Nephron progenitor cell (in vitro differentiated cells): ENCODE measurements at places on chromosomes 13 and 19.

DNA sequence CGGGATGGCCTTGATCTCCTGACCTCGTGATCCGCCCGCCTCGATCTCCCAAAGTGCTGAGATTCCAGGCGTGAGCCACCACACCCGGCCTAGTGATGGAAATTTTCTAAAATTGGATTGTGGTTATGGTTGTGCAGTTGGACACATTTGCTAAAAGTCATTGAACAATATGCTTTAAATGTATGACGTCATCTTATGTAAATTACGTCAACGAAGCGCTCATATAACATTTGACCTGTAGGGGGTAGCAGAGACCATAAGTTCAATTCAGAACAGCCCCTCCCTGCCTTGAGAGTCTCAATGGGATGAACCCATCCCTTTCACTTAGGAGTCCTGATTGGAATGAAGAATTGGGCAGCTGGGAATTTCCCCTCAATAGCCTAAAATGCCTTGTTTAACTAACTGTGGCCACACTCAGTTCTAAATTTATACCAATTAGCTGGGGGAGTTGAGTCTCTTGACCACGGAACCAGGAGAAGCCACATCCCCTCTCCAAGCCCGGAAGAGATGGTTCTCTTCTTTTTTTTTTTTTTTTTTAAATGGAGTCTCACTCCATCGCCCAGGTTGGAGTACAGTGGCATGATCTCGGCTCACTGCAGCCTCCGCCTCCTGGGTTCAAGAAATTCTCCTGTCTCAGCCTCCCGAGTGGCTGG is 15.2 kb upstream of the TLE6 start:
- DNase-seq: peak; percentile 61
- H3K27ac ChIP-seq: no peak overlapping the region
- peaks cover 72% of the 10 kb centered on the region for H3K27me3 ChIP-seq
- H3K4me3 ChIP-seq: no peak overlapping the region
- H3K36me3 ChIP-seq: no peaks in the 10 kb centered on the region
- H3K4me1 ChIP-seq: no peaks in the 10 kb centered on the region

GRCh38 chr13:44921246-44921877 is 67.9 kb downstream of the NUFIP1 start:
- H3K4me3 ChIP-seq: peak overlapping the region; percentile 11
- H3K36me3 ChIP-seq: no peaks in the 10 kb centered on the region
- H3K4me1 ChIP-seq: peaks cover 17% of the 10 kb centered on the region
- DNase-seq: no peak

DNA sequence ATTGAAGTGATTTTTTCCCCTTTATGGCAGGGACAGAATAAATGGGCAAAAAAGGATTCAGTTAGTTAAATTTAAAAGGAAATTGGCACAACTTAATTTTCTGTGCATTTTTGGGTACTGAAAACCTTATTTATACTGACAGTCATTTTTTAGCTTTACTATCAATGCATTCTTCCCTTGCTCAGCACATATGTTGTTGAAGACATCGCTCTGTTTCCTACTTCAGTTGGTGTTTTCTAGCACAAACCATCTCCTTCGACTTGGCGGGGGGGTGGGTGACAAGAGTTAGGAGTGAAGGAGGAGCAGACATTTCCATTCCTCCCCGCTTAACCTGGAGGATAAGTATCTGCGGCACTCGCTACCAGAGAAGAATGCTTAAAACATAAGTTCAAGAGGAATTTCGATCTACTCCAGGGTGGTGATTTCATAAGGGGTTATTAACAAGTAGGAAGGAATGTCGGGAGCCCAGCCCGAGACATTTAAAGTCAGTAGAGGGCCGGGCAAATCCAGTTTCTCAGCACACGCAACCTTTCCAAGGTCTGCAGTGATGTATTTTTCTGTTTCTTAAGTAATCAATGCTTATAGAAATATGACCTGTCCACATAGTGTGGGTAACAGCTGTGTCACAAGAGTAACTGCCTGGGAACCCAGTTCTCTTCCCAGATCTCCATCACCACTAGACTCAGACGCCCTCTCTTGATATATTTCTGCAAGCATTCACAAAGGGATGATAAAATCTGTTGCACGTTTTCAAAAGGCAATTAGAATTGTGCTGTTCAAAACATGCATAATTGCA is 525.8 kb downstream of the MYO16 start:
- H3K36me3 ChIP-seq: no peaks in the 10 kb centered on the region
- no peak overlapping the region for H3K4me3 ChIP-seq
- peaks cover 25% of the 10 kb centered on the region for H3K4me1 ChIP-seq
- peak overlapping the region; percentile 41 for H3K27ac ChIP-seq

GRCh38 chr19:55410168-55410567 is 2.6 kb upstream of the UBE2S start:
- peaks cover 19% of the 10 kb centered on the region for H3K4me1 ChIP-seq
- peaks cover 32% of the 10 kb centered on the region for H3K27me3 ChIP-seq
- H3K27ac ChIP-seq: no peak overlapping the region
- DNase-seq: no peak
- H3K36me3 ChIP-seq: peaks cover 35% of the 10 kb centered on the region

DNA sequence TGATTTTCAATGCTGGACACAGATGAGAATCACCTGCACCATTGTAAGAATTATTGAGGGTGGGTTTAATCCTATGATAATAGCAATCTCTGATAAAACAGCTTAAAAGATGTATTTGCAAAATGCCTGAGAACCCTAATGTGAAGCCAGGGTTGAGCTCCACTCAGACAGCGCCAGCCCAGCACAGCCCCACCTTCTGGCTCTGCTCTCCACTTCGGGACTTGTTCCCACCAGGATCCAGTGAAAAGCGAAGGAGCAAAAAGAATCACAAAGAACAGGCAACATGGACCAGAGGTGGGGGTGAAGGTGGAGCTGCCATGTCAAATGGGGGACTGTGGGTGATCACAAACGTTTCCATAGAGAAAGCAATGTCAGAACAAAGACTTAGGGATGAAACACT is 18.6 kb upstream of the ZNF816 start:
- DNase-seq: no peak
- peaks cover 68% of the 10 kb centered on the region for H3K36me3 ChIP-seq
- no peak overlapping the region for H3K4me3 ChIP-seq
- H3K27me3 ChIP-seq: no peaks in the 10 kb centered on the region

- no peak overlapping the region for H3K4me3 ChIP-seq
- no peak for DNase-seq
- no peaks in the 10 kb centered on the region for H3K4me1 ChIP-seq
- H3K36me3 ChIP-seq: no peaks in the 10 kb centered on the region
These were observed 7.6 kb downstream of the MBD3L2B start for GRCh38 chr19:7013678-7014077.

DNA sequence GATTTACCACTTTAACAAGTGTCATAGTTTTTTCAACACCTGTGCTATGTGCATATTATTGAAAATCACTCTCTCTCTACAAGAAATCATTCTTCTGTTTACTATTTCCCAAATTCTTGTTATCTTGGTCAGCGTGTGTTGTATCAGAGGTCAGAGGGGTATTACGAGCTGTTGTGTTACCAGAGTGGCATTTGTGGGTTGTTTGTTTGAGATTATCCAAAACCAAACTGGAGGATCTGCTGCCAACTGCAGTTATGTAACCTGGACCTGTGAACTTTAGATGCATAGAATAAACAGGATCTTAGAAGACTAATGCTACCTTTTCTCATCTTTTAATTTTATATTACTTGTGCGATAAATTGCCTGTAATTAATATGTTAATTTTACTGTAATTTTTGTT is 1751.4 kb upstream of the SPRY2 start:
- H3K27ac ChIP-seq: no peak overlapping the region
- H3K4me1 ChIP-seq: no peaks in the 10 kb centered on the region
- no peak overlapping the region for H3K4me3 ChIP-seq
- DNase-seq: no peak
- H3K27me3 ChIP-seq: no peaks in the 10 kb centered on the region
- no peaks in the 10 kb centered on the region for H3K36me3 ChIP-seq

DNA sequence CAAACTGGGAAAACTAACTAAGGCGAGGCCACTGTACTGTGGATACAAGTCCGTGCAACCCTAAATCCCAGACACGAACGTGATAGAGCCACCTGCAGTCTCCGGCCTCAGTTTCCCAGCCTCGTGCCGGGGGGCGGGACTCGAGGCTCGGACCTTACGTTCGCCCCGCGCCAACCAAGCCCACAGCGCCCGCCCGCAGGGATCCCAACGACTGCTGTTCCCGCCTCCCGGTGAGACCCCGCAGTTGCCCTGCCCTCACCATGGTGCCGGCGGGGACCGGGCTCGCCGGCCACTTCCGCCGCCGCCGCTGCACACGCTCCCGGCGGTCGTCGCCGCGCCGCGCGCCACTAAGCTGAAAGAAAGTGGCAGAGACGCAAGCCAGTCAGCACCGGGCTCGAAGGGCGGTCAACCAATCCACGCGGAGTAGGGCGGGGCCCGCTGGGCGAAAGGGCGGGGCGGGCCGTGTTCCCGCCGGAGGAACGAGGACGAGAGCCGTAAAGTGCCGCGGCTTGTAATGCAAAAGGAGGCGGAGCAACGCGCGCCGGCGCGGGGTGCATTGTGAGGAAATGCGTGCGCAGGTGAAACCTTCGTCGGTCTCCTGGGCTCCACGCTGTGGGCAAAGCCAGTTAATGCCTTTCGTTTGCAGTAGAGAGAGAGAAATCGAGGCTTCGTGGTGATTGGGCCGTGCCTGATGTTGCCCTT is at the start of gene LSM4:
Gene LSM4, minus strand, starts transcription at position 318 of the 702 bp plus-strand sequence. Its CDS starts 56 bp downstream, at position 262.
- H3K4me3 ChIP-seq: peak within 1 kb of the TSS; percentile 84
- peaks cover 51% of the 10 kb centered on the region for H3K4me1 ChIP-seq
- DNase-seq: peak; percentile 99
- peaks cover 3% of the 10 kb centered on the region for H3K27me3 ChIP-seq

DNA sequence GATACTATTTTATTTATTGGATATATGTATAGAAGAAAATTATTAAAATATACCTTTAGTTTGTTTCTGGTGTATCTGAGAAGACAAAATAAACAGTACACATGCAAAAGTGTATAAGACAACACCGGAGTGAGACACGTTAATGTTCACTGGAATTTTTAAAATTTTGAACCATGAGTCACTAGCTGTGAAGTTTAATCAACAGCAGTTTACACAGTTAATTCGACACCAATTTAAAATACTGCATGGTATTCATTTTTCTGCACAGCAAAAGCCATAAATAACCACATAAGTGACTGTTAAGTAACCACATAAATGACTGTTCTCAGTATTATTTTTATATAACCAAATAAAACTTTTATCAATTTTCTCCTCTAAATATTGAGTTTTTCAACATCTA is 418.7 kb upstream of the NBEA start:
- no peaks in the 10 kb centered on the region for H3K36me3 ChIP-seq
- no peak for DNase-seq
- H3K27me3 ChIP-seq: peaks cover 5% of the 10 kb centered on the region
- peaks cover 5% of the 10 kb centered on the region for H3K4me1 ChIP-seq
- H3K27ac ChIP-seq: no peak overlapping the region
- H3K4me3 ChIP-seq: no peak overlapping the region

- no peaks in the 10 kb centered on the region for H3K36me3 ChIP-seq
- no peak overlapping the region for H3K27ac ChIP-seq
- peak overlapping the region; percentile 79 for H3K4me3 ChIP-seq
- peaks cover 15% of the 10 kb centered on the region for H3K4me1 ChIP-seq
- H3K27me3 ChIP-seq: peaks cover 38% of the 10 kb centered on the region
- DNase-seq: peak; percentile 98
These were observed 8.4 kb downstream of the F2RL3 start for GRCh38 chr19:16897029-16897855.

- H3K4me1 ChIP-seq: peaks cover 38% of the 10 kb centered on the region
- H3K36me3 ChIP-seq: no peaks in the 10 kb centered on the region
- H3K27me3 ChIP-seq: peaks cover 11% of the 10 kb centered on the region
- peak; percentile 83 for DNase-seq
- H3K27ac ChIP-seq: no peak within 1 kb of the TSS
- H3K4me3 ChIP-seq: peak within 1 kb of the TSS; percentile 84
These were observed at the start of gene EML2 for GRCh38 chr19:45638930-45639729. EML2 (minus strand) TSS chr19:45639397; CDS start chr19:45639376, 21 bp downstream.

GRCh38 chr19:16075430-16076153 is 703 bp upstream of the TPM4 start:
- H3K4me1 ChIP-seq: peaks cover 51% of the 10 kb centered on the region
- no peaks in the 10 kb centered on the region for H3K27me3 ChIP-seq
- H3K36me3 ChIP-seq: peaks cover 6% of the 10 kb centered on the region
